Hematopoietic multipotent progenitor cell treated with erythropoietin and hydrocortisone succinate and interleukin-3 and kit ligand, for 17 days (in vitro differentiated cells): ENCODE measurements at places on chromosomes 5 and 9.

DNA sequence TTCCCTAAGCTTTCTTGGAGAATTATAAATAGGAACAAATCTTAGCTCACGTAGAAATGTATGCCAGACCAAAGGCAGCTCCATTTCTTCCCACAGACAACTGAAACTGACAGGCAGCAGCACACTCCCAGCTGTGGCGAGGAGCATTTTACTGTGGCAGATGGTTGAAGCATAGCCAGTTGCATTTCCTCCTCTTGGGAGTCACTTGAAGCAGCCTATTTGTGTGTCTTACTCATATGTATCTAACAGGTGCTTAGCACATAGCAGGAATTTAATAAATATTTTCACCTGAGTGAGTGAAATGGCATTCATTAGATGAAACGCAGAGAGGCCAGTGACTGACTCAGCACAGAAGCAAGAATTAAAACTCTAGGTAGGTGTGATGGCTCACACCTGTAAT, 12.3 kb upstream of the MTMR12 start:
- no peak for DNase-seq

GRCh38 chr9:113616116-113616515, 152.6 kb downstream of the RGS3 start:
- no peak for DNase-seq

- no peak for DNase-seq
Observed at GRCh38 chr5:66949066-66949465, 247.5 kb downstream of the CD180 start.

GRCh38 chr9:93809204-93809940, 145.8 kb downstream of the BARX1 start:
- DNase-seq, result no peak

DNA sequence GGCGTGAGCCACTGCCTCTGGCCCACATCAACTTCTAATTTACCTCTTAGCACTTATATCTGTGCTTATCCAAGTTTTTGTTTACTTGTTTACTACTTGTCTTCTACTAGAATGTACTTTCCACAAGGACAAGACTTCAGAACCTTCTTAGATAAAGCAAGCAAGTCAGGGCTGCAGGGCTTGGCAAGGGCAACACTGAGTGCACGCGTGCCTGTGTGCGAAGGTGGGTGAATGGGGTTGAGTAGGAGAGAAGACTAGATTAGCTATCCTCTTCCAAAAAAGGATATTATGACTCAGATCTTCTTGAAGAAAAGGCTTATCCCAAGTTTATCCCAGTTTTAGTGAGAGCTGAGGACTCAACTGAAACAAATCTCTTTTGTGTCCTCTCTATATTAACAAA, 19.3 kb downstream of the AK3 start:
- DNase-seq, result no peak

- DNase-seq, result no peak
Observed at GRCh38 chr9:114958021-114958843, 27.8 kb upstream of the TNFSF8 start.

DNA sequence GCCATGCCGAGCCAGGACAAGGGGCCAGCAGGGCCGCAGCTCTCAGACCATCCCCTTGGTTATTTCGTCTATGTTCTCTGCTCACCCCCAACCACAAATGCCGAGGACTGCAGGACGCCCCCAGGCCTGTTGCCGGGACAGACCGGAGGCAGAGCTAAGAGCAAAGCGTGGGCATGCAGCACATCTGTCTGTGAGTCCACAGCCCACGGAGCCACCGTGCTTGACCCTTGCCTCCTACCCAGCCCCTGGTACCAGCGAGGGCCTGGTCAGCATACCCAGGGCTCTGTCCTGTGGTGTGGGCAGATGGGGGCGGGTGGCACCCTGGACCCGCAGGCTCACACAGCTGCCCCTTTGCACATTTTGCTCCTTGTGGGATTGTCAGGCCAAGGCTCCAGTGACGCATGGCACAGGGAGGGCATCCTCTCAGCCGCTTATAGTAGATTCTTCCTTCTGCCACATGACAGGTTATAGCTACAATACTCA, 4.7 kb downstream of the BRD3 start:
- DNase-seq, result no peak

DNA sequence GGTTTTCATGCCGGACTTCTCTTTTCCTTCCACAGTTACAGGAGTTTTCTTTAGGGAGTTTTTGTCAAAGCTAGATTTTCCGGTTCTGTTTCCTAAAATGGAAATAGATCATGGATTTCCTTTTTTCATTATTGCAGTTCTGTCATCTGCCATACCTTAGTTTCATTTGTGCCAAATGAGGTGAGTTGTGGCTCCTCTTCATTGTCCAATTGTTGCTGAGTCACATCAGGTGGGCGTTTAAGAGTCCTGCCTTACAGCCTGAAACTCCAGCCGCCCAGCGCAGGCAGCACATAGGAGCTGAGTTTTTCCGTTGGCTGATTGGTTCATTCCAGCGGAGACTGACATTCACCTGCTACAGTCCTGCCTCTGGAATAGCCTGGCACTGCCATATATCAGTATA, 14.1 kb downstream of the SLC25A25 start:
- peak; percentile 23 for DNase-seq

- no peak for DNase-seq
Observed at GRCh38 chr9:110334871-110335270, 2.8 kb downstream of the TXNDC8 start.

- DNase-seq, result no peak
Observed at GRCh38 chr9:350384-350783, 135.7 kb downstream of the DOCK8 start.

DNA sequence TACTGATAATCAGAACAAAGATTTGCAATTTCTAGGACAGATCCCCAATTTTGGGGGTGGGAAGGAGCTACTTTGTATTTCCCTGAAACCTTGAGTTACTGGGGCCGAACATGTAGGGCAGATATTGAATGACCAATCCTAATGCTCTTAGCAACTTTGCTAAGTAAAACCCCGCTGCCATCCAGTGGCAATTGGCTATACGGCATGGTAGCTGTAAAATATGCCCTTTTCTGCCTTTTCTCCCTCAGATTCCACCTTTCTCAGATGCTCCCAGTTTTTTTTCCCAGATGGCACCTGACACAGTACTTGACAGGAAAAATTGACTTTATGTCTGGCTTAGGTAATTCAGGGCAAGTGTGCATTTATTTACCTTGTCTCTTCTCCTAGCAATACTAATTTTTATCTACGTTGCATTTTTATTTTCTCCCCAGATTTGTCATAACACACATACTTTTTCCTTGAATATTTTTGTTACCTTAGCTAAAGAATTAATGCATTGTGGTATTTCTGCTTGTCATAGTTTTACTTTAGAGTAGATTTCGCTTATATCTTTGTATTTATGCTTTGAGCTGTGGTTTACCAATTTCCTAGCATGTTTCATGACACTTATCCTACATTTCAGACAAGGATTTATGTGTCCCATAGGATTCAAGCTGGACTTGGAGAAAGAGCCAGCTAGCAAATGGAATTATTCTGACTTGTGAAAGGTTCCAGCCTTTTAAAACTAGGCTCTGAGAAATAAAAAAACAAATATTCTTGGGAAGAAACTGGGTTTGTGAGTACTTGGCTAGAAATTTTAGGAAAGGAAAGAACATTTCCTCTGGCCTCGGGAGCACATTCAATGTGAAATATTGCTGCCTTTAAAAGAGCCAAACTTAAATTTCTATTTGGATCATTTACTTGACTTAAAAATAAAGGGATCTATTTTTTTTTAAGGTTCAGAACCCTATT, 37.4 kb downstream of the PIK3R1 start:
- DNase-seq, result peak; percentile 45

DNA sequence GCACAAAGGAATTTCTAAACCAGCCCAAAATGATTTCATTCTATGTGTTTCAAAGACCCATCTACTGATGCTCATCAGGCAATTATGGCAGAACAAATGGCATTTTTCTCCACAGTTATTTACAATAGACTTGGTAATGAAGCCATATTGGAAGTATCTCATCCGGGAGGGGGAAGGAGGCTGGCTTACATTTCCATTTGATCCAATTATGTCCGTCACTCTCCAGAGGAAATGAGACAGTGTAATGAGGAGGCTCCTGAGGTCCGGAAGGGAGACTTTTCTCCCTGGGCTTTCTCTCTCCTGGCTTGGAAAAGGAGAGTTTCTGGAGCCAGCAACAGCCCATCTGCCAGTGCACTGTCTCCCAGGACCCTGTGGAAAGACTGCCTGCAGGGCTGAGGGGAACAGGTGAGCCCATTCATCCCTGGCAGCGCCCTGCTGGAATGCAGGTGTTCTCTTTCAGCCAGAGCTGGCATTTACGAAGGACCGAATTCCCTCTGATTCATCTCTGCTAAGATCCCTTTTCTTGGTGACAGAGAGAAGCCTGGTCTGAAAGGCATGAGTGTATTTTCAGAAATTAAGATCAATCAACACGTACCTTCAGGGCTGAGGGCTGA, 54.9 kb upstream of the SAP30L start:
- DNase-seq, result no peak

GRCh38 chr9:6757132-6757455, 679 bp upstream of the KDM4C start:
- DNase-seq, result peak; percentile 94

DNA sequence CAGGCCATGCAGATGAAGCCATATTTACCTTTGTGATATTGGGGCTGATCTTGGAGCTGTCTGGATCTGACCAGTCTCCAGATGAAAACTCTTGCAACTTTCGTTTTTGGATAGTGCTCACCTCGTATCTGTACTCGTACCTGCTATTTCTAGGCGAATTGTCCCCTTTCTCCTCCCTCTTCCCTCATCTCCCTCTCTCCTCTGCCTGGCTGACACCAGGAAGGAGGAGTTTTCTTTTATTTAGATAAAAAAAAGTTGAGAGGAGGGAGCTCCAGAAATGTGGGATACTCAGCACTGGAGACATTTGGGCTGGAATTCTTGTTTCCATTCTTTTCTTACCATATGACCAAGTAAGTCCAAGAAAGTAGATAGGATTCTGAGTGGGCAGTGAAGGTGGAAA, 54.6 kb upstream of the ABL1 start:
- no peak for DNase-seq

GRCh38 chr5:80885396-80886000, 74.7 kb upstream of the RASGRF2 start:
- no peak for DNase-seq

GRCh38 chr5:67677422-67677970, 480.9 kb upstream of the CD180 start:
- DNase-seq, result no peak

- no peak for DNase-seq
Observed at GRCh38 chr9:86891091-86891490, 56.2 kb downstream of the GAS1 start.

GRCh38 chr9:16642421-16643109, 227.9 kb downstream of the BNC2 start:
- no peak for DNase-seq

- DNase-seq, result no peak
Observed at GRCh38 chr9:101683236-101683635, 55.2 kb downstream of the GRIN3A start.

DNA sequence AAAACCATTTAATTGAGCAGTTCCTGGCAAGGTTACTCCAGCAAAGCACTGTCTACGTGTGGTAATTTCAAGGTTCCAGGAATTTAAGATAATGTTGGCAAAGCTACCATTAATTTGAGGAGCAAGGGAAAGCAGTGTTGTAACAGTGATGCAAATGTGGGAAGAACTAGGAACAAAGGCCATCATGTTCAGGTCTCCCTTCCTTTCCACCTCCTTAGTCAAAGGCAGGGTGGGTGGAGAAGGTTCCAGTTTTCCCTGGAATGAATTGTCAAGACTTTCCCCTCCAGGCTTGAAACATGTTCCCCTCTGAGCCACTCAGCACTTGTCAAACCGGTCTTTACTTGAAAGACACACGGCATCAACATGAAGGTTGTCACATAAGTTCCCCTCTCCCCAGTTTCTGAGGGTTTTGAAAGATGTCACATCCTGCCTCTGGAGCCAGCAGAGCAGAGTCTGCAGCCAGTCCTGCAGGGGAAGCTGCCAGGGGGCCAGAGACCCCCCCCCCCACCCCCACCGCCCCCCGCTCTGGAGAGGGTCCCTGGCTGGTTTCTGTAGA, 226.0 kb downstream of the GAS1 start:
- DNase-seq, result no peak

GRCh38 chr5:158898185-158899177, 201.2 kb downstream of the EBF1 start:
- no peak for DNase-seq

- no peak for DNase-seq
Observed at GRCh38 chr9:88801214-88801796, 190.0 kb upstream of the S1PR3 start.

DNA sequence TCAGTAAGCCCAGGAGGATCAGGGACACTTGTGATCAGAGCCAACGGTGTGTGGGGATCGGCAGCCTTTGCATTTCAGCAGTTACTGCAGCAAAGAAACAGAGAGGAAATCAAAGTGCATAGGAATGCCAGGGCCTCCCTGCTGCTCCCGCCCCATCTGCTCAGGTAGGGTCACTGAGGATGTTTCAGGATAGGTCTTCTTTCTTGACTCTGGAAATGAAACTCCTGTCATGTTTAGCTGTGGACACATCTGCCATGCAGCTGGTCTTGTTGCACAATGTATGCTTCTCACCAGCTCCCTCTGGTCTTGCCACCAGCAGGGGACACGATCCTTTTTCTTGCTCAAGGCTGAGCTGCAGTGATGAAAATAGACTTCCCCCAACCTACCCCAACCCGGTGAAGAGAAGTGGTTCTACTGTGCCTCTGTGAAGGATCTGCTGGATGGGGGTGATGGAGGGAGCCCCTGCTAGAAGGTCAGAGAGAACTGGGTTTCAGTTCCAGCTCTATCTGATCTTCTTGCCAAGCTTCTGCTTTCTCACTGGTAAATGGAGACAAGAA, 185.2 kb upstream of the KLF4 start:
- DNase-seq, result no peak

DNA sequence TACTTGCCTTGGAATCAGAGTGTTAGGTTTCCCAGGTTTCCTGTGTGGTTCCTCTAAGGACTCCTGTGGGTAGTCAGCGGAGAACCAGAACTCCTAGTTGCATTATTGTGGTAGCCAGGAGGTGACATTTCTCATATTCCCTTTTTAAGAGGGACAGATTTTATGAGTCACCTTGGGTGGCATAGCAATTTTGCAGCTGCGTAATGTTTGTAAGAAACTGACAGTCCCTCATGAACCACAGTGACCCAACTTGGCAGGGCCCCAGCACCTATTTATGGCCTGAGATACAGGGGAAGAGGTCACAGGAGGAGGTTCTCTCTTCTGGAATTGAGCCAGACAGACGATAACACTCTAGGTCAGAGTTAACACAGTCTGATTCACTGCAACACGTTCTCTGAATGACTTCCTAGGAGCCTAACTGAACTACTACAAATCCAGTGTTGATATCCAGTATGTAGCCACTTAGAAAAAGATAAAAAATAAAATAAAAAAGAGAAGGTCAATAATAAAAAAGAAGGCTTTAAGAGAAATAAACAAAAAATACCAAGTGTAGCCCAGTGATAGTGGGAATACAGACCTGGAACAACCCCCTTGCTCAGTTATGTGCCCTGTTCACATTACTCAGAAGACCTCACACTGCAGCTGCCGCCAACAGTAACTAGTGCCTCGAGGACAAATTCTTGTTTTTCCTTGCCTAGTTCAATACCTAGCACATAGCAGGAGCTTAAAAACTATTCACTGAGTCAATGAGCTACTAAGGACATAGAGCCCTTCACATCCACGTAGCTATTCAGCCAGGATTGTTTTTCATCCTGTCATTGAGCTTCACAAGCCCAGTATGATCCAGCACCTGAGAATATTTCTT, 50.7 kb upstream of the VLDLR start:
- DNase-seq, result peak; percentile 66

GRCh38 chr5:79172269-79172668, 60.7 kb downstream of the BHMT start:
- DNase-seq, result no peak

GRCh38 chr5:149488645-149489306, 62.5 kb downstream of the CSNK1A1 start:
- DNase-seq, result no peak
